ENCODE measurements at places on chromosomes 4 and X. TPM values are rescaled to one million over a fixed set of nuclear protein-coding genes. Genes with fewer than 3 reads are reported as not detected.

The KLHL5 gene
- total RNA-seq = 15.0 TPM

- no peak for DNase-seq
Observed at GRCh38 chr4:100060765-100061416, 110.8 kb upstream of the H2AZ1 start.

- DNase-seq = no peak
Observed at GRCh38 chrX:12411831-12412230, 273.6 kb downstream of the FRMPD4 start.

GRCh38 chr4:27101126-27101525, 240.5 kb downstream of the STIM2 start:
- DNase-seq = no peak

The ENOPH1 gene
- 18.6 TPM for total RNA-seq

DNA sequence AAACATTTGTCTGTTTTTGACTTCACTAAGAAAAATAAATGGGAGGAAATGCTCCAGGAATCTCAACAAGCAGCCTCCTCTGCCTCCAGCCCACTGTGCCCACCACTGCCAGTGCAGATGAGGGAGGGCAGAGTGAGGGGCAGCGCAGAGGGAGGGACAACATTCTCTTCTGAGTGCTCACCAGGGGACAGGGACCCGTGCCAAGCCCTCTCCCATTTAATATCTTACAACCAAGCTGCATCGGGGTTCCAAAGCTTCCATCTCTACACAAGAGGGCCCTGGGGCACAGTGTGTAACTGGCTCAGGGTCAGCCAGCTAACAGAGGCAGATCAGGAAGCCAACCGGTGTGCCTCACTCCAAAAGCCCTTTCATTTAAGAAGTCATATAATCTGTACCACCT, 120.4 kb downstream of the NSUN7 start:
- DNase-seq = no peak
